Stimulated activated CD4-positive, alpha-beta T cell treated with anti-CD3 and anti-CD28 coated beads, Interleukin-1b, Interleukin-23, amount 100 ng/mL, for 1 hour (primary cell): ENCODE measurements at places on chromosomes 2 and 18.

DNA sequence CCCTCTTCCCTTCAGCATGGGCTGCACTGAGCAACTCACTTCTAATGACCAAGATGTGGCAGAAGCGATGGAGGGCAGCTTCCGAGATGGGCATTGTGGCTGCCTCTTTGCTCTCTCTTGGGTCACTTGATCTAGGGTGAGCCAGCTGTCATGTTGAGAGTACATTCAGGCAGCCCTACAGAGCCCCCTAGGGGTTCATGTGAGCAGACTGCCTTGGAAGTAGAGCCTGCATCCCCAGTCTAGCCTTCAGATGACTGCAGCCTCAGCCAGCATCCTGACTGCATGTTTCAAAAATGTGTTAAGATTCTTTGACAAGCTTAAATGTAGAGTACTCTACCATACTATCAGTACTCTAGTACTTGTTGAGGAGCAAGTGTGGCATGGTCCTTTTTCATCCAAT lies 143.9 kb downstream of the NCK2 start:
- DNase-seq: no peak

- no peak for DNase-seq
Measured at GRCh38 chr18:63299837-63300745, 19.5 kb downstream of the BCL2 start.

DNA sequence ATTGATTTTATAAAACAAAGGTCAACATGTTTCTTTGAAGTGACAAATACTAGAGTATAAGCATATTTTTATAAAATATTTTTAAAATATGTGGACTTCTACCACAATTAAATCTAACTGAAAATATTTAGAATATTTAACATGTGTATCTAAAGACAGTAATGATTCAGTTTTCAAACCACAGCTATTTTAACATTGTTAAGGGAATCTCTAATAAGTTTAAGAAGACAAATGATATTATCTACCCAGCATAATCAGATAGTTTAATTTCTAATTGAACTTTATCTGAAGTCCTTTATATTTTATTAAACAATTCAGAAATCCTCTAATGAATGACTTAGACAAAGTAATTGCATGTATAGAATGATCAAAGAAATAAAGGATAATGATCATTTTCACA lies 96.2 kb downstream of the VWC2L start:
- DNase-seq: no peak

- DNase-seq: no peak
Measured at GRCh38 chr2:23953625-23954024, 13.4 kb downstream of the UBXN2A start.

DNA sequence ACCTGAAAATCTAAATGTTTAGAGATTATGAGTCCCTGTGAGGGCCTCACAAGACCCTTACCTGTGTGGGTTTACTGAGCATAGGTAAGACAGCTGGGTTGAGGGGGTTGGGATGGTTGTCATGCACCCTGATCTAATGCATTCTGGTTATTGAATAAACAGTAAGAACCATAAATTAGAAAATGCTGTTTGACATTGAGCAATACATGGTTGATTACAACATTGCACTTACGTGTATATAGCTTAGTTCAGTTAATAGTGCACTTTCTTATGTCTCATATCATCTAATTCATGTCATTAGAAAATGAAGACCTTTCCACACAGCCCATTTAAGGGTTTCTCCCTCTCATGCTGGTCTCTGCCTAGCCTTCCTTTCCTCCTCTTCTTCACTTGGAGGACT lies 253.5 kb upstream of the ATP5MC3 start:
- DNase-seq: no peak

DNA sequence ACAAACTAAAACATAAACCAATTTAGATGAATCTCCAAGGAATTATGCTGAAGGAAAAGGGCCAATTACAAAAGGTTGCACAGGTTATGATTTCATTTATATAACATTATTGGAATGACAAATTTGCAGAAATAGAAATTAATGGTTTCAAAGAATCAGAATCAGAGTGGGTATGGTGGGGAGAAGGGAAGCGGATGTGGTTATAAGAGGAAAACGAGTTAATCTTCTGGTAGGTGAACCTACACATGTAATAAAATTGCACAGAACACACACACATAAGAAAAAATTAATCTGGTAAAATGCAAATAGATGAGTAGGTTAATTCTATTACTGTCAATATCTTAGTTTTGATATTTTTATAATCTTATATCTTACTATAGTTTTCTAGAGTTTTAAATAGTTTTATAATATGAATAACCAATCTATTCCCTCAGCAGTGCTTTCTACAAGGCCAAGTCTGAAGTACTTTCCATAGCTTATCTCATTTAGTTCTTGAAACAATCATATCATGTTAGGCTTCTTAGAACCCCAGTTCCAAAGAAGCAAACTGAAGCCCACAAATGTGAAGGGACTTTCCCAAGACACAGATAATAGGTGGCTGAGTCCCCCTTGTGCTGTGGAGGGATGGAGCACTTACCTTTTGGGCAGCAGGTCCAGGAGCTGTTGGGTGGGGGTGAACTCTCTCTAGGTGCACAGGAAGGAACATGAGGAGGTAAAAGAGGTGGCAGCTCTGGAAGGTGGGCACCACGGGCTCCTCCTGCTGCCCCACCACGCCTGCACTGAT lies 31.5 kb downstream of the ZNF519 start:
- no peak for DNase-seq

DNA sequence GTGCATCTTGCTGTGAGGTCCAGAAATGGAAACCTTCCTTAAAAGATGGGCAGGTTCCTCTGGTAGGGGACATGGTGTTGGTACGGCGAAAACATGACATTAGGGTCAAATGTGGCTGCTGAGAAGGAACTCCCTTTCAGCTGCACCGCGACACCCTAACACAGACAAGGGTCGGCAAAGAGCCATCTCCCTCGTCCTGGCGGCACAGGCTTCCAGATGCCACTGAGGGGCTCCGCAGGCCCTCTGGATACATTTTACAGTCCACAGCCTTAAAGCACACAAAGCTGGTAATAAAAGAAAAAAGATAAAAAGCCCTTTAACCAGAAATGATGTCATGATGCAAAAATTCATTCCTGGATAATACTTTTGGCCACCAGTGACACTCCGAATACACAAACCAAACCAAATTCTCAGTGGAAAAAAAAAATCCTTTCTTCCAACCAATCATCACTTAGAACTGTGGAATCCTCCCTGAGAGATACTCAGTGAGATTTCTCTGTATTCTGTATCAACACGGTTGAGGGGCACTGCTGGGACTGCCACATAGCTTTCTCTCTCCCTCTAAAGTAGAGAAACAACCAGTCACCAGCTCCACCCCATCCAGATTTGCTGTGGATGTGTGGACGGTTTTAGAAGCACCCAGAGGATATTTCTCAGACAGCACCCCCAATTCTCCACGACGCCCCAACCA lies 174.8 kb downstream of the HDAC4 start:
- DNase-seq: no peak

DNA sequence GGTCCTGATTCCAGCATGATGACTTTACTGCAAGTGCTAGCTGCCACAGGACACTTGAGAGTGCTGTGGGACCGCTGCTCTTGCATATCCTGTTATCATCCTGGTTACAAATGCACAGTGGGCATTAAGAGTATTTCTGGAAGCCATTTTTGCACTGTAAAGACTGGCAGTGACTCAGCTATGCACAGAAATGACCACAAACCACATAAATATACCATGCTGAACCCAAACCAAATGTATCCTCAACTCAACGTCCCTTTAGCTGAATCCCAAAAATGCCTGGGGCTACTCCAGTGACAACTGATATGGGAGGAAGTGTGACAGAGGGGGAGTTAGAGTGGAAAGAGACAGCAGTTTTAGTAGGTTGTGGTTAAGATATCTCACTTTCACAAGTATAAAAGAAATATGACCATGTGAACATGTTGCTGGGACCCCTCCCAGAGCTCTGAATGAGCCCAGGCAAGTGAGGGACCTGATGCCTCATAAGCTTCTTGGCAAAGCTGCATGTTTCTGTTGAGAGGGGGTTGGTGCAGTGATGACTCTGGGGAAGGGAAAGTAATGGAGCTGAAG lies 37.3 kb downstream of the RHBDD1 start:
- DNase-seq: no peak

DNA sequence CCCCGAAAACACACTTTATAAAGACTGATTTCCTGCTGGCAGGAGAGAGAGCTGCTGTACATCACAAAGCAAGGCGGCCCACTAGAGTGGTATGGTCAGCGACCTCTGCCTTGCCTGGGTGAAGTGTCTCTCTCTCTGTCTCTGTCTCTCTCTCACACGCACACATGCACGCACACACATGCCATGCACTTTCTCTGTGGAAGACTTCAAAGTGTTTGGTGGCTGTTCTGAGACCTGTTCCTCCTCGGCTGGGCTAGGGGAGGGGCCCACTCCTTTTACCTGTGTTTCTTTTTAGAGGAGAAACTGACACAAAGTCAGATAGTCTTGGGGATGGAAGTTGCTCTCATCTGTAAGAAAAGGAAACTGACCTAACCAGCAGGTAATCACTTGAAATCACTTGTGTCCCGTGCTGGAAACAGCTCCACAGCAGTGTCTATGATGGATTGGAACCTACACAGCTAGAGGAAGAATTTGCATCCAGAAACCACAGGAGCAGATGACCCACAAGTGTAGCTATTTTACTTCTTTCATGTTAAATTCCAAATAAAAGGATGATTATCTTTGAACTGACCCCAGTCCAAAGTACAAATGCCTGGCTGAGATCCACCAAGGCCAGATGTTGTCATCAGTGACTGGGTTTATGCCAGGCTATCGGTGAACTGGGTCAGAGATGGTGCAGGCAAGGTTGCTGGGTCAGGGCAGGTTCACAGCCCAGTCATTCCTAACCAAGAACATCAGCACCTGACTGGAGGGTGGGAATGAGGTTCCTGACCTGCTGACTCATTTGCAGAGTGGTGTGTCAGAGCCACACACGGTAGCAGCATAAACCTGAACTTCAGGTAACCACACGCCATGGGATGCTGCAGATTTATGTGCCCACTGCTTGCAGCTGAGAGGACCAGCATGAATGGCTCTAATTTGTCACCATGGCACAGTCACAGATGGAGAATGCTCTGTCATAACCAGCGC lies 63.0 kb downstream of the NPAS2 start:
- no peak for DNase-seq

- no peak for DNase-seq
Measured at GRCh38 chr2:226066391-226066790, 666.9 kb downstream of the NYAP2 start.

DNA sequence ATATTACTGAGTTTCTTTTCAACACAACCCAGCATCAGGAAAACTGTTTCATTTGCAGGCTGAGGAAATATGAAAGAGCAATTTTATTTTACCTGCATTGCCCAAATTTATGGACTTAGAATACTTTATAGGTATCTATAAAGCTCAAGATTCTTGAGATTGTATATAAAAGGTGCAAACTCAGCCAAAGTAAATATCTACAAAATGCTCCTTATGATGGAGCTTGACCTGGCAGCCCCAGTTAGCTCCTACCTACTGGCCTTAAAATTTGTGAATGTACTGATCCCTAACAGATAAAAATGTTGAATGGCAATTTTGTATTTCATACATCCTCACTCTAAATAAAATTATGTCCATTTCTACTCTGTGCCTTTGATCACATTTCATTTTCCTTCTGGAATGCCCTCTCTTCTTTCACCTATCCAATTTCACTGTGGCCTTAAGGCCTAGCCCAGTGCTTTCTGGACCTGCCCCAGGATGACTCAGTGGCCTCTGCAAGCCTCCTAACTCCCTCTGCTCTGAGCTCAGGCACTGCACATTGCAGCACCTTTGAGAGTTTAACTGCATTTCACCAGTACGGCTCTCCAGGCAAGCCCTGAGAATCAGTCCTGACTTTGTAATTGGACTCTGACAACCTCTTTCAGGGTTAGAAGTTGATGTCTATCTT lies 125.9 kb downstream of the ANTXR1 start:
- DNase-seq: no peak

DNA sequence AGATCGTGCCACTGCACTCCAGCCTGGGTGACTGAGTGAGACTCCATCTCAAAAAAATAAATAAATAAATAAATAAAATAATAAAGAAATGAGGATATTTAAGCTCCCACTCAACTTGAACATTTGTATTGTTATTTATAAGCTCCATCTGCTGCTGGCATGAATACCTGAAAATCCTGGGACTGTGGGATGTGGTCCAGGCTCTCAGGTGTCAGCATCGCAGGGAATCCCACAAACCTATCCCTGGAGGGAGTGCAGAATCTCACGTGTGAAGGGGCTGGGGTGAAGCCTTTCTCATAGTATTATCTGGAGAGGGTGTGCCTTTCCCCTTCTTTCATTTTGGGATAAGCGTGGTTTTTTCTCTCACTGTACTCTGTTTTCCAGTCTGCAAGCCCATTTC lies 47.4 kb upstream of the POLE4 start:
- DNase-seq: no peak

- DNase-seq: no peak
Measured at GRCh38 chr2:21118302-21118920, 5.4 kb upstream of the TDRD15 start.

- no peak for DNase-seq
Measured at GRCh38 chr2:109013051-109013450, 24.0 kb upstream of the EDAR start.

DNA sequence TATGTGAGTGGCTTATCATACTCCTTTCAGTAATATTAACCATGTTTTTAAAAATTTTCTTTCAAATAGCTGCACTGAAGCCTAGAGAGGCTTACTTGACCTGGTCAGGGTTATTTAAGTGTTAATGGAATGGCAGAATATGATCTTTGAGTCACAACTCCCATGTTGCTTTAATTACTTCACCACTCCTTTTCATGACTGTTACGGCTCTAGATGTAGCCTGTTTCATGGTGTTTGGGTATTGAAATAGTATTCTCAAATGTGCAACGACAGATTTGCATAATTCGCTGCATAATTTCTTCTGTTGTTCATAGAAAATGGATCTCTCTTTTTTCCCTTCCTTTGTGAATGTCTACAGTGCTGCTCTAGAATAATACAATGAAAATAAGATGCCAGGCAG lies 51.6 kb upstream of the PLA2R1 start:
- no peak for DNase-seq

DNA sequence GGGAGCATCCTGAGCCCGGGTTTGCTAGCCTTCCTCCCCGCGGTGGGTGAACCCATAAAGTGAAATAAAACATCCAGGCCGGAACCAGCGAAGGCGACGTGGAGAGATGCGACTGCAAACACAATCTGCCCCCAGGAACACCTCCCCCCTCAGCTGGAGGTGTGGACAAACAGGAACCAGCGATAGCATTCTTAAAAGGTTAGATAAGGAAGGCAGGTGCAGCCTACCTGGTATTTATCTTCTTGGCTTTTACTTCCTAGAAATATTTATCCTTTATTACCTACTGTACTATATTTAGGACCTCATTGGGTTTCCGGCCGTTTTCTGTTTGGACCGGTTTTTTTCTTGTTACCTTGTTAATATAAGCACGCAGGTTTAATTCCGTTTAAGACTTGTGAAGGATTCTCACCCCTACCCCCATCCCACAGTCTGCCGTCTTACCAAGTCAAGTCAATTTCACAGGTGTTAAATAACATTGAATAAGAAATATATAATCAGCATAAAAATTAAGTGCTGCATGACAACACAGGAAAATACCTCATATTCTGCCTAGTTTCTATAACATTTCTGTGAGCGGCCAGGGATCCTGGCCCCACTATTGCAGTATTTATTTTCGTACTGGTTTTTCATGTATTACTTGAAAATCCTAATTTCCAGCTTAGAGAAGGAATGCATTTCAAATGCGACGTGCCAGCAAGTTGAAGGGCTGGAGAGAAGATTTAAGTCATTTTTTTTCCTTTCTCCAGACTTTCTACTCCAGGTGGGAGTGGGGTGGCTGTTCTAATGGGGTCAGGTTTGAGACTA lies 224.0 kb upstream of the ID2 start:
- DNase-seq: no peak

GRCh38 chr2:136693966-136694365 lies 71.4 kb upstream of the THSD7B start:
- no peak for DNase-seq
